Spinal cord (tissue), 10 donors: ENCODE measurements at places on chromosomes 7 and 10. TPM values are rescaled to one million over a fixed set of nuclear protein-coding genes. Genes with fewer than 3 reads are reported as not detected.

DNA sequence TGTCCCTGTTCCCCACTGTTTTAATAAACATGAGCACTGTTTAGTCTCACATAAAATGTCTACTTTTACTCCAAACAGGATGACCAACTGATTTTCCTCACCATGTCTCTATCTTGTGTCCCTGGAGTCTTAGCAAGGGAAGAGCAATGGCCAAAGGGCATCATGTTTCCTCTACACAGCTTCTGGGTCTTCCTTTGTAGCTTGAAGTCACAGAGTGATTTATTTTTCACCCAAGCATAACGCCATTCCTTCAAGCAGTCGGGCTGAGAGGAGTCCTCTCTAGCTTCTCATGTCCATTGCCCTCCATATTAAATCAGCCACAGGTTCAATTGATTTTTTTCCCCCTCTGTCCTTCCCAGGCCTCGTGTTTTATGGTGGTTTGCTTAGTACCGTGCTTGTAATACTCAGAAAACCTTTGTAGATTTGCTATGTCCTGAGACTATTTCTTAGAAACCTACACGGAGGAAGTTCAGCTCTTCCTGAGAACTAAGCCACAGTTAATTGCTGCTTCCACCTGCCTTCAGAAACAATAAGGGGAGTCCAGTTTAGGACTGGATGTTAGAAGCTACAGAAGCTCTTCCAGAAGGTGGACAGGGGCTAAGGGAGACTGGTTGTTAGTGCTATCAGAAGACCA, 178.8 kb downstream of the CREB5 start:
- DNase-seq, result no peak
- no peaks in the 10 kb centered on the region for H3K27me3 ChIP-seq

DNA sequence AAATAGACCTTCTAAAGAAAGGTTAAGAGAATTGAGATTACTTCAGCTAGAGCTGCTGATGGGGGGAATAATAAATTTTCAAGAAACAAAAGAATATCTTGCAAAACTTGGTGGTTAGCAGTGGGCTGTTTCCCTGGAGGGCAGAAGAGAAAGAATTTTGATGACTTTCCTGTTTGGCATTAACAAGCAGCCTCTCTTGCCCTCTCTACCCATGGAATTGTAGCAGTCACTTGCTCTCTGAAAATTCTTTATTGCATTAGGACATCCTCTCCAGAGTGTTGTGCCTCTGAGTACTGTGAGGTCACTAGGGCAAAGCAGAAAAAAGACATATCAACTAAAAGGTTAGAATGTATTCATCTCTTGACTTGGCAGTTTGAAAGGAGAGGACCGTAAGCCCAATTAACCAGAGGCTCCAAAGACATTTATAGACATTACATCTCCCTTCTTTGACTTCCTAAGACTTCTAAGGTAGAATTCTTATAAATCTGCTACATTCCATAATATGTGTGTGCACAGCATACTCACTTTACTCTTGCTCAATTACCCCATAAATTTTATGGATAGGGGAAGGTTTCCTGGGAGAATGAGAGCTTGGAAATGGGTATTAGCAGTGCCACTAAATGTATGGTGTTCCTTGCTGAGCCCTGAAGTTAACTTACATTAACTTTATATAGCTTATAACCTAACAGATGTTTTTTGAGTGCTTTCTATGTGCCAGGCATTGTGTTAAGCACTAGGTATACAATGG, 215.3 kb downstream of the KIF20B start:
- no peak overlapping the region for H3K27ac ChIP-seq
- no peaks in the 10 kb centered on the region for H3K36me3 ChIP-seq
- no peaks in the 10 kb centered on the region for H3K4me1 ChIP-seq
- H3K4me3 ChIP-seq, result no peak overlapping the region
- no peaks in the 10 kb centered on the region for H3K27me3 ChIP-seq

DNA sequence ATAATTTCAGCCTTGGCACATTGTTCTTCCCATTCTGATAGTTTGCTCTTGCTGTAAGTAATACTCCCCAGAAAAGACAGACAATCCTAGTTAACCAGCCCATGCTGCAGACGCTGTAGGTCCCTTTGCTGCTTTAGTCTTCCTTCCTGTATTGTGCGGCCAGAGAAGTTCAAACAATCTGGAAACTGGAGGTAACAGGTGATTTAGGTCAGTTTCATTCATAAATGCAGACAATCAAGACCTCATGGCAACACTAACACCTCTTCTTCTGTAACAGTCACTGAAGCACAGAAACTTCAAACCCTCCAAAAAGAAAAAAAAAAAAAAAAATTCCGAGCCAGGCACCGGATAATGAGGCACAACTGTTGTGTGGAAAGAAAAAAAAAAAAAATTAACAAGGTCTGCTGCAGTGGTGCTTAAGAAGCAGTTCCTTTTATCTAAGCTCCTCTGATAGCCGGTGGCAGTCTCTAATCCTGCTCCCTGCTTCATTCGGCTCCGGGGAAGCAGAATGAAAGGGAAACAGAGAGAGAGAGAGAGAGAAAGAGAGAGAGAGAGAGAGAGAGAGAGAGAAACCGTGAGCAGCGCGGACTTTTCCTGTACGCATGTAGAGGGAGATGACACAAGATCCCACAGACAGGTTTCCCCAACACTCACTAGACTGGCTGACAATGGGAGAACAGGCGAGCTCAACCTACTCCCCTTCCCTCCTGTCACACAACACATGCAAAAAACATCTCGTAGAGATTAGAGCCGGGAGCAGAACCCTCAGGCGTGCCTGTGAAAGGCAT, at the start of gene SEMA3A:
TSS of gene SEMA3A (minus strand) at position 306 of the 788 bp plus-strand sequence. CDS start at position 103, 203 bp downstream.
- no peaks in the 10 kb centered on the region for H3K27me3 ChIP-seq
- H3K4me3 ChIP-seq, result peak within 1 kb of the TSS; percentile 72
- peak; percentile 90 for DNase-seq
- H3K36me3 ChIP-seq, result no peaks in the 10 kb centered on the region
- H3K4me1 ChIP-seq, result no peaks in the 10 kb centered on the region

The NANOS1 gene
- total RNA-seq, result 9.3 TPM

DNA sequence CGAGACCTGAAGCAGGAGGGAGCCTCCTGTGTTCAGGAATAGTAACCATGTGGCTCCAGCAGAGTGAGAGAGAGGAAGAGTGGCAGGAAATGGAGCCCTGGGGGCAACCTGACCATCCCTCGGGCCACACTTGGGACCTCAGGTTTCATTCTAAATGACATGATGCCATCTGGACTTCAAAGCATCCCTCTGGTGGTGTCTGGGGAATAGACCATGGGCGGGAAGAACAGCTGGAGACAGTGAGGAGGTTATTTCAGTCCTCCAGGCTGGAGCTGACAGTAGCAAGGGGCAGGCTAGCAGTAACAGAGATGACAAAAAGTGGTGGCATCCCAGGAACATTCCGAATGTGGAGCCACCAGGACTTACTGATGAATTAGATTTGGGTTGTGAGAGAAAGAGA, 44.8 kb downstream of the AKR1B1 start:
- no peak overlapping the region for H3K4me3 ChIP-seq
- no peaks in the 10 kb centered on the region for H3K27me3 ChIP-seq
- no peaks in the 10 kb centered on the region for H3K4me1 ChIP-seq
- H3K27ac ChIP-seq, result no peak overlapping the region
- H3K36me3 ChIP-seq, result no peaks in the 10 kb centered on the region

The ZCWPW1 gene
- 5.1 TPM for total RNA-seq

DNA sequence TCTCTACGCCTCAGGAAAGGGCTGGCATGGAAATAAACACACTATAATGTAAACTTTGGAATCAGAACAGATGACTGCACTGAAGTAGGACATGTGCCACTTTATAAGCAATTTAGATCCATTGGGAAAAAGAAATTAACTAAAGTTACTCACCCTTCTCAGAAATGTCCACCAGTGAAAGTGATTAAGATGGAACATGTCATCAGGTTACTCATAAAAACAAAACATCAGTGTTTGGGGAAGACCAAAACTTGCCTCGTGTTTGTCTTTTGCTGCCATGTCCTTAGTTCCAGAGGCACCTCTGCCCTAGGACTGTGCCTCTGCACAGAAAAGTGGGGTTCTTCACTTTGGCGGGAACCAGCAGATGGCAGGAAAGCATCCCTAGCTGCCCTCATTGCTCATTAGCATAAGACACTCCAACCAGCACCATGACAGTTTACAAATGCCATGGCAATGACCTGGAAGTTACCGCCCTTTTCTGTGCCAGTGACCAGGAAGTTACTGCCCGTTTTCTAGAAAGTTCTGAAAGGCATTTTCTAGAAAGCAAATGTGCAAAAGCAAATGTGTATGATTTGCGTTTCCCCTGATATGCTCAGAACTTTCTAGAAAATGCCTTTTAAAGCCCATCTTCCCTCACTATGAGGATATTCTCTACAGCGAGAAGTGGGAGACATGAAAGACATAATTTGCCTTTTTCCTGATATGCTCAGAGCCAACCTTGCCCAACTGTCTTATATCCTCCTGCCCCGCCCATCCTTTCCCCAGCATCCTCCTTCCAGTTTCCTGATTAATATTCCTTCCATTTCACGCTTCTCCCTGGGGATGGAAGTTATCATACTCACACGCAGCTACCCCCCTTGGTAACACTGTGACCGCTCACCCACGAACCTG, 258.2 kb downstream of the USP6NL start:
- H3K27ac ChIP-seq, result no peak overlapping the region
- H3K4me3 ChIP-seq, result no peak overlapping the region
- no peaks in the 10 kb centered on the region for H3K36me3 ChIP-seq
- no peaks in the 10 kb centered on the region for H3K27me3 ChIP-seq
- DNase-seq, result no peak

GRCh38 chr7:7771452-7771851, 53.0 kb upstream of the RPA3 start:
- no peaks in the 10 kb centered on the region for H3K27me3 ChIP-seq
- no peak for DNase-seq
- no peak overlapping the region for H3K4me3 ChIP-seq

The TNRC18 gene
- total RNA-seq, result 42.5 TPM

GRCh38 chr7:105719395-105719794, 138.1 kb upstream of the EFCAB10 start:
- no peaks in the 10 kb centered on the region for H3K36me3 ChIP-seq
- no peaks in the 10 kb centered on the region for H3K27me3 ChIP-seq
- no peak overlapping the region for H3K27ac ChIP-seq
- H3K4me3 ChIP-seq, result no peak overlapping the region

- H3K27ac ChIP-seq, result no peak overlapping the region
- H3K4me3 ChIP-seq, result no peak overlapping the region
- no peaks in the 10 kb centered on the region for H3K27me3 ChIP-seq
- no peak for DNase-seq
Measured at GRCh38 chr7:100221231-100221718, 1.5 kb downstream of the PVRIG start.

DNA sequence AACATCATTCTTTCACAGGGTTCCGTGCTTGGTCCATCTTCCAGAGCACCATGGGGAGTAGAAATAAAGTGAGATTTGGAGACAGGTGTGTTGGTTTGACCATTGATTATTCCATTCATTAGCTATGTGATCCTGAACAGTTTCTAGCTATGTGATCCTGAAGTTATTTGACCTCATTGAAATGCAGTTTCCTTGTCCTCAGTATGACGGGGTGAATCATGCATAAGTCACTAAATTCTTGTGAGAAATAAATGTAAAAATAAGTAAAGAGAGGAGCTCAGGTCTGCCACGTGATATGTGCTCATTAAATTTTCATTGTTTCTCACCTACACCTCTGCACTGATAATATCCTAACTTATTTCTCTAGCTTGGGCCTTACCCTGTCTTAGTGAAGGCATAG, 34.1 kb upstream of the LHFPL3 start:
- no peaks in the 10 kb centered on the region for H3K36me3 ChIP-seq
- H3K27ac ChIP-seq, result no peak overlapping the region
- no peaks in the 10 kb centered on the region for H3K4me1 ChIP-seq
- no peaks in the 10 kb centered on the region for H3K27me3 ChIP-seq
- DNase-seq, result no peak
- H3K4me3 ChIP-seq, result no peak overlapping the region

The CFAP70 gene
- total RNA-seq, result 4.7 TPM

- DNase-seq, result no peak
- H3K4me3 ChIP-seq, result no peak overlapping the region
- H3K27me3 ChIP-seq, result no peaks in the 10 kb centered on the region
- peaks cover 5% of the 10 kb centered on the region for H3K36me3 ChIP-seq
Measured at GRCh38 chr10:13717571-13717935, 130.8 kb downstream of the PRPF18 start.

DNA sequence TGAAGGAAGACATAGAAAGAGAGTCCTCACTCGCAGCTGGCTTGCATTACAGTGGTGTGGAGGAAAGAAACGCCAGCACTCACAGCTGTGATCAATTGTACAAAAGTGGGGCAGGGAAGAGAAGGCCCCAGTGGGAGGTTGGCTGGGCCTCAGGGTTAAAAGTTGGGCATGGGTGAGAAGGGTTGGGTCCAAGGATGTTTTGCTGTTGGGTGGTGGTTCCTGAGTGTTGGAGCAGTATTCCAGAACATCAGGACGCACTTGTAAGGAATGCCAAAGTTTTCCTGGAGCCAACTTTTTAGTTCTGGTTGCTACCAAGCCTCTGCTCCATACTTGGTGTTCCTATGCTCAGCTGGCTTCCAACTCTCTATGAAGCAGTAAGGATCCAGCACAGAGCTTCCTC, 55.4 kb upstream of the MKRN1 start:
- peaks cover 7% of the 10 kb centered on the region for H3K4me1 ChIP-seq
- peaks cover 49% of the 10 kb centered on the region for H3K36me3 ChIP-seq

The POM121 gene
- total RNA-seq, result 9.8 TPM

DNA sequence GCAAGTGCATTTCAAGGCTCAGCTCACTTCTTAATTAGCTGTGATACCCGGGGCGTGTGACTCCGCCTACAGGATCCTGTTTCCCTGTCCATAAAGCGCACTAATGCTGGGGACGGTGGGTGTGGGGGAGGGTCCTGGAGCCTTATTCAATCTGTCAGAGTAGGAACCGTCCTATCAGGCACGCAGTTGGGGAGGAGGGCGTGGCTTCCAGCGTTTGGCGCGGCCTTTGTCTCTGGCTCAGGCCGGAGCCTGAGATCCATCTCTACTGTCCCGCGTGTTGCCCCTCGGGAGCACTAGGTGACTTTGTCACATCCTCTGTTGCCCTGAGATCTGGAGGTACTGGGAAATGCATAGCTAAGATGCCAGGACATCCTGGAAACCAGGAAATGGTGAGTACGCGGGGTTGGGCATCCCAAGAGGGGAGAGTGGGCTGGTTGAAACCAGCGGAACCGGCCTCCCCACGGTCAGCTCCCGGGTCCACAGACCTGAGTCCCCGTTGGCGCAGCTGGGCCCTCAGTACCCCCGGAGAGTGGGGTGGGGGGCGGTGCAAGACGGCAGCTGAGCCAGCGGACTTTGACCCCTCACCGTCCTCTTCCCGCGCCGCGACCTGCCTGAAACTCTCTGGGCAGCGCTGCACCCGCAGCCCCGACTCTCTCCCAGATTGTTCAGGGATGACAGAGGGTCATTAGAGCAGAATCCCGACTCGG, 104.4 kb upstream of the ZNF92 start:
- H3K36me3 ChIP-seq, result no peaks in the 10 kb centered on the region
- H3K4me1 ChIP-seq, result peaks cover 10% of the 10 kb centered on the region
- no peak overlapping the region for H3K27ac ChIP-seq
- DNase-seq, result peak; percentile 67

DNA sequence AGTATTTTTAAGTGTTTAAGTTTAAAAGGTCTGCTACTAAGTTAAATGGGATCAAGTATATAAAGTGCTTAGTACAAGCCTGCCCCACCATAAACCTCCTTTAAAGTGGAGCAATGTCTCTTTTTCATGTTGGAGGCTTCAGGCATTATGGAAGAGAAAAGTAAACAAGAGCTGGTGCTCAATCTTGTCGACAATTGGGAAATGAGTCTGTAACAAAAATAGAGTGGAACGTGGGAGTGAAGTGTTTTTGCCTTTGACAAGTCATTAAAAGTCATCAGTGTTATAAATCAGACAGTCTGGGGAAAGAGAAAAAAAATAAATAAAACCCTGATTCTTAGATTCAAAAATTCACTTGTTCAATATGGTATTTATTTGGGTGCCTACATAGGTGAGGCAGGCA, 44.7 kb downstream of the DNAJC12 start:
- no peak overlapping the region for H3K4me3 ChIP-seq
- H3K4me1 ChIP-seq, result no peaks in the 10 kb centered on the region
- no peak for DNase-seq
- H3K36me3 ChIP-seq, result no peaks in the 10 kb centered on the region
- H3K27me3 ChIP-seq, result peaks cover 1% of the 10 kb centered on the region
